ENCODE measurements at places on chromosomes 11 and 22.

DNA sequence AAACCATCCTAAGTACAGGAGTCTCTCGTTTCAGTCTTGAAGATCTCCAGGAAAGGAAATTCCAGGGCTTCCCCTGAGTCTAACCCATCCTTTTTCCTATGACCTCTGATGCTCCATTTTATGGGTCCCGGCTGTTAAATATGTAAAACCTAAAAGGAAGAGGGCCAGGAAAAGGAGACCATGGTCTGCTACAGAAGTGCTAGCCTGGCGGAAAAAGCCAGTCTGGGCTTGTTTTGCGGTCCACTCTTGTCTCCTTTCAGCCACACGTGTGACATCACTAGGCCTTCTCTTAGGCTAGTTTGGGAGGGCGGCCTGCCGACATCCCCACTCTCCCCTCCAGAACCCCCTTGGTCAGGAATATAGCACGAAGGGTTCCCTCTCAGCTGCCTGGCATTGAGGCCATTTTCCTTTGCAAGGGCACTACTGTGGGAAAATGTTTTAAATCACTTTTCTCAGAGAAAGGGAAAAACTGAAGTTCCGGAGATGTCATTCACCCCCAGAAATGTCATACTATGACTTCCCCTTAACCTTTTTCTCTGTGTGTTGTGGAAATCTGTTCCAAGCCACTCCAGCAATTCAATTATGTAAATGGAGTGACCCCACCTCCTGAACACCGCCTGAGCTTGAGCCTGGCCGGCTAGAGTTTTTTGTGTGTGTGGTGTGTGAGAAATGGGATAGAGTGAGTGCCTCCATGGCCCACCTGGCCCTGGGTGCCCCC lies 86.9 kb downstream of the UBASH3B start:
- DNase-seq: no peak

DNA sequence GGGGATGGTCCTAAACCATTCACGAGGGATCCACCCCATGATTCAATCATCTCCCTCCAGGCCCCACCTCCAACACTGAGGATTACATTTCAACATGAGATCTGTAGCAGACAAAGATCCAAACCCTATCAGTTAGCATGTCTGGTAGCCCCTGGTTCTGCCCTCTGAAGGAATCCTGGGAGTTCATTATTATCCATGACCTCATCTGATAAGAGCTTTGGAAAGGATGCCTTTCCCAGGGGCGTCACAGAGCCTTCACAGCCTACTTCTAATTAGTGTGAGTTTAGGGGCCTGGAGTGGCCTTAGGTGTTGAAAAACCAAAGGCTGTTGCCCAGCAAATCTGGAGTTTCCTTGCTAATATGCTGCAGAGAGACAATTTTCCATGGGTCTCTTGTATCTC lies 8.6 kb upstream of the EIF3M start:
- no peak for DNase-seq

GRCh38 chr11:100970283-100971164 lies 159.1 kb downstream of the PGR start:
- no peak for DNase-seq

DNA sequence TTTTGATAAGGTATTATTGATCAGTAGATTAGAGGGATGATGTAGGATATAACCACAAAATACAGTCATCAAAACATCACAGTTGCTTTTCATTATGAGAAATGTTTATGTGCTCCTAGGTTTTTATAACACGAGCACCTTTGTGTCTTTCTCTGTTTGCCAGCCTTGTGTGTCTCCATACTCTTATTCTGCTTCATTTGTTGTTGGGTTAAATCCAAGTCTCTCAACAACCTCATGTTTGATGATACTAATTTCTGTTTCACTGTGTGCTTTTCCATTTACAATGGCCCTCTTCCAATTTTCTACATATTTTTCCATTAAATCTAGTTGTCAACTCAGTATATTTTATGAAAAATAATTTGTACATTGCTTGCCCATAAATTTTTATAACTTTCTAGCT lies 107.7 kb upstream of the POU2AF2 start:
- DNase-seq: no peak

DNA sequence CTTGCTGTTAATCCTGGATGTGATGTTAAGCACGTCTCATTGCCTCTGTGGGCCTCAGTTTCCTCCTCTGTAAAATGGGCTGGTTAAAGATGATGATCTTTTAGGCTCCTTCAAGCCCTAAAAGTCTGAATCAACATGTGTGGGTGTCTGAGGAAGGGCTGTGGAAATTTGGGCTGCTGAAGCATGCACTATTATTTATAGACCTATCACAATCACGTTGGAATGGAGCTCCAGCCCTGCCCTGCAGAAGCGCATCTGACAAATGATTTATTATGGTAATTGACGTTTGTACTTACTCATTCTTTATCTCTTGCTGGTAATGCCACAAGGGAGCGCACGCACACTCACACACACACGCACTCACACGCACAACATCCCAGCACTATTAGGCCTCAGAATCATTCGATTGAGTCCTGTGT lies 20.4 kb downstream of the P2RX3 start:
- DNase-seq: no peak

DNA sequence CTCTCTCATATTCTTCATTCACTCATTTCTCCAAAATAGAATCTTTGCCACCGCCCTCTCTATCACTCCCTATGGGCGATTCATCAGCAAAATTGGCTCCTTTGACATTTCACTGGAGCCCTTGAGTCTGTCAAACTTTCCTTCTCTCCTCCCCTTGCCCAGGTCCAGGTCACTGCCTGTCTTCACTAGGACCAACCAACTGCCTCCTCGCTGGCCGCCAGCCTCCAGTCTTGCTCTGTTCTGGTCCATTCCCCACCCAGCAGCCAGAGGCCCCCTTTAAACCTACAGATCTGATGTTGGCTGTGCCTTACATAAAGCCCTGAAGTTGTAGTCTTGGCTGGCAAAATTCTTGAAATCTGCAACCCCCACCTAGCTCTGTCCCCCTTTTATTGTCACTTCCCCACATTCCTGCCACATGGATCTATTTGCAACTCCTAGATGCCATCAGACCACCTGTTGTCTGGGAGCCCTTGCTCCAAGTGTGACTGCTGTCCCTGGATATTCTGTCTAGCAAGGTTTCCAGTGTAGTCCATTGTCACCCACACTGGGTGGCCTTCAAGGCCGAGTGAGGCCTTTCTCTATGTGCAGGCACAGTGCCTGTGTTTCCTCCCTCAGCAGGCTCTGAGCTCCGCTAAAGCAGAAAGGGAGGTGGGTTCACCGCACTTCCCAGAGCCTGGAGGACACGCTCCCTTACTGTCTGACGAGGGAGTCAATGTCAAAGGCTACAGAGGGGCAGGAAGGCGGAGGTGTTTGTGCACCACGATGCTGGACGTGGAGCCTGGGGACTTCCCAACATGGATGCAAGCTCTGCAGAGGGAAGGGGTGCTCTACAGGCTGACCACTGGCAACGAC lies 25.5 kb downstream of the MYEOV start:
- DNase-seq: no peak
